ENCODE measurements at places on chromosomes 16 and 17.

DNA sequence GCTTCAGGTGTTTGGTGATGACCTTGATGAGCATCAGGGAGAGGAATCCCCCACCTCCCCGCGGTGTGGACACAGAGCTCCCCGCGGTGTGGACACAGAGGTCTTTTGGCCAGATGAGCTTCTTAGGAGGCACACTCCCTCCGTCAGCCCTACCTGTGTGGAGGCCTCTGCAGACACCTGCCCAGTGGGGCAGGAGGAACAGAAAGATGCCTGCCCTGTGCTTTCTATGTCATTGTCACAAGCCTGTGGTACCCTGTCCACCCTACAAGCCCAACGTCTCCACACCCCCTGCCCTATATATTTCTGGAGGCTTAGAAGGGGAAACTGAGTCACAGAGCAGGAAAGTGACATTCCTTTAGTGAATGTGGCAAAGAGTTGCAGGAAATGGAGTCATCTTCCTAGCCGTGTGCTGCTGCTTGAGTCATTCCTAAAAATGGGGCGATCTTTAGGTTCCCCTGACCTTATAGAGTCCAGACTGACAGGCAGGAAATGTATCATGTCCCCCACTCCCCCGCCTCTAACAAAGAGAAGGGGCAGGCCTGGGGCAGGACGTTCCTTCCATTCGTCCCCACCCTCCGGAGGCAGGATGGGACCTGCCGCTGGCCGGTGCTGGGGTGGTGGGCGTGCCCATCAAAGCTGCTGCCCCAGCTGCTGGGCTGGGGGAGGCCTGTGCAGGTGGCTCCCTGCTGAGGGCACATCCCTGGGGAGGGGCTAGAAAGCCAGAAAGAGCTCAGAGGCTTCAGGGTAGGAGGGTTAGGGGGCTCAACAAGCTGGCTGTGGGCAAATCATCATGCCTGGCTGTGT lies 1.0 kb upstream of the C16orf74 start:
- no peak for DNase-seq

DNA sequence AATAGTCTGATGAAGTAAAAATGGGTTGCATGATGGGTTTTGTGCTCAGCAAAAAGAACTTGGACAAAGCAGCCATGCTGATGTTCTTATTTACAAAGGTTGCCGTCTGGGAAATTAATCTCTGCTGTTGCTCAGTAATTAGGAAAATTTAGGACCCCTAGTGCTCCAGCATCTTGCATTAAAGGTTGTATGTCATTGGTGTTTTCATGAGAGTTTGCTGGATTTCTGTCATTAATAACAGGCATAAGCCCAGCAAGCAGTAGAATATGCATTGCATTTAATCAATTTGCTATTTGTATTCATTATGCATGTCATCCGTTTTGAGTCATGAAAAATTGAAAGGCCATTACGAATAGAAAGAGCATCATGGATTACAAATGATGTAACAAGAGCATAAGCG lies 45.3 kb upstream of the C16orf78 start:
- no peak for DNase-seq

DNA sequence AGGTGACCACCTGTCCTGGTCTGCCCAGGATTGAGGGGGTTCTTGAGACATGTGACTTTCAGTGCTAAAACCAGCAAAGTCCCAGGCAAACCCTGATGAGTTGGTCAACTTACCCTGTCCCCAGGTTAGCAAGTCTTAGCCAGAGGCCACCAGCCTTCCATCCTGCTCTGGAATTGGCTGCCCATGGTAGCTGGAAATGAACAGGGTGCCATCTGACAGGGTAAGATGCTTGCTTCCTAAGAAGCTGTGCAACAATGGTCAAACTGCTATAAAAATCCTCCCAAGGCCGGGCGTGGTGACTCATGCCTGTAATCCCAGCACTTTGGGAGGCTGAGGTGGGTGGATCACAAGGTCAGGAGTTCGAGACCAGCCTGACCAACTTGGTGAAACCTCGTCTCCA lies 22.8 kb upstream of the MTMR4 start:
- DNase-seq = no peak

- no peak for DNase-seq
Measured at GRCh38 chr17:72358465-72358864, 237.6 kb downstream of the SOX9 start.

DNA sequence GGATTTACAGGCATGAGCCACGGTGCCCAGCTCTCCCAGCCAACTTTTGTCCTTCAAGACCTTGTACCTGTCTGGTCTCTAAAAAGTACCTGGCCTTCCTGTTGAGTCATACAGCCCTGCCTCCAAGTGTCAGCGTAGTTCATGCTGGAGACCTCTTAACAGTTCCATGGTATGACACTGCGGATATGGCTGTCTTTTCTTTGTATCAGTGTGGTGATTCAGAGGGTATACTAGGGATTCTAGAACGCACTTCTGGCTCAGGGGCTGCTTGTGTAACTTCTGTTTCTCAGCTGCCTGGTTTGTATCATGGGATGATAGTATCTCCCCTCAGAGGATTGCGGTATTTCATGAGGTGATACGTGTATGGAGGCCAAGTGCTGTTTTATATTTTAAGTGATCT lies 2.0 kb upstream of the TMEM11 start:
- no peak for DNase-seq

DNA sequence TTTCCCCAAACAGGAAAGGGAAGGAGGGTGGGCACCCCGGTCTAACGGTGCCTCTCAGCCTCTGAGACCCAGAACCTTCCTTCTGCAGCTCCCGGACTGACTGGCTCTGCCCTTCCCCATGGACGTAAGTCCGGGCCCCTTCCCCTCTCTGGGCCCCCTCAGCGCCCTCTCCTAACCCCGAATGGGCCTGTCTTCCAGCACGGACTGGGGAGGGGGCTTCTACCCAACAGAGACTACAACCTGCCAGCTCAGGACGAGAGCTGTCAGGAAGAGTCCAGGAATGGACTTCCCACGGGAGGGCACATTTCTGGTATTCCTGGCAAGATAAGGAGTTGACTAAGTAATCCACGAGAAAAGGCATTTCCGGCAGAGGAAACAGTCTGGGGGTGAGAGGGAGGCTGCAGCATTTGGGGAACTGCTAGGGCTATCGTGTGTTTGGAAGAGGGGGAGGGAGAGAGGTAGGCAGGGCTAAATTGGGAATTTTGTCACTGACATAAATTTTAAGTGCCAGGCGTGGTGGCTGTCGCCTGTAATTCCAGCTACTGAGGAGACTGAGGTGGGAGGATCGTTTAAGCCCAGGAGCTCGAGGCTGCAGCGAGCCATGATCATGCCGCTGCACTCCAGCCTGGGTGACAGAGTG lies 12.1 kb upstream of the ALDOA start:
- DNase-seq = no peak

DNA sequence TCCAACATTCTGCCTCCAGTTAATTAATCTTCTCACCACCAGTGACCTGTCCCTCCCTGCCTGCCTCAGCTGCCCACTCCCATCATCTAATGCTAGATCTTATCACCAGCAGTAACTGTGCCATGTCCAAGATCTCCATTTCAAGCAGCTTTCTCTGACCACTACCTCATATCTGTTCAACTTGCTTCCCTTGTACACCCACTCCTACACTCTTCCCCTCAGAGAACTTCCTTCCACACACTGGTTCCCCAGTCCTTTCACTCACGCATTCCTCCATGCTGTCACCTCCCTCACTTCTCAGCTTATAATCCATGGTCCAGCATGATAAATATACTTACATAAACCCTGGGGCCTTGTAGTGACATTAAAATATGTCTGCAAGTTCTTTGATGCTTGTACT lies 31.8 kb upstream of the DYNLL2 start:
- no peak for DNase-seq

DNA sequence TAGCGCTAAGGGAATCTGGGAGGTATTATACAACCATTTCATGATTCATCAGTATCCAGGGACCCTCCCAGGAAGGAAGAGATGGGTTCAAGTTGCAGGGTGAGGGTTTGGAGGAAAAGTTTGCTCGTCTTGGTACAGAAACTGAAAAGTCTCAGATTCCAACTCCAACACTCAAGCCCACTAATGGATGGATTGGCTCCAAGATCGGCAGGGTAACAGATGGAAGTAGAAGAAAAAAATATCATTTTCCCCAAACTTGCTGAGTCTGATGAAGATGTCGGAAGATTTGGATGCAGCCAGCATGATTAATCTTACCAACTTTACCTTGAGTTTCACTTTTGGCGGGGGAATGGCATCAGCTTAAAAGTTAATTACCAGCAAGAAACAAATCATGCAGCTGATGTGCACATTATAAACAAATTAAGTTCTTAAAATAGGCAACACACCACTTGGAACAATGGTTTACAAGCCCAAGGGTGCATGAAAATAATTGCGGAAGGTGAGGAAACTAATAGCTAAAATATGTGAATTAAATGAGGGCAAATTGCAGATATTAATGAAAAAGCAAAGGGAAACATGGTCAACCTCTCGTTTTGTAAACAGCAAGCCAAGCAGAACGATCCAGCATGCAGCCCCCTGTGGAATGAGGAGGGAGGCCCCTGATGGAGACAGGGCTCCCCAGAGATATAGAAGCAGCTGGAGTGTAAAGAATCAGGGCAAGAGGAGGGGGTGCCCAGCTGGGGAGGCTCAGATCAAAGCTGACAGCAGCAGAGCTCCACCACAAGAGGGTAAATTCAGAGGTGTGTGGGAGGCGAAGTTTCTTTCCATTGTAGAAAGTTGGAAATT lies 44.1 kb upstream of the GRIN2A start:
- no peak for DNase-seq

- DNase-seq = no peak
Measured at GRCh38 chr16:626787-627453, 3.9 kb upstream of the WFIKKN1 start.

- no peak for DNase-seq
Measured at GRCh38 chr17:80829166-80829813, 162.4 kb upstream of the CHMP6 start.

DNA sequence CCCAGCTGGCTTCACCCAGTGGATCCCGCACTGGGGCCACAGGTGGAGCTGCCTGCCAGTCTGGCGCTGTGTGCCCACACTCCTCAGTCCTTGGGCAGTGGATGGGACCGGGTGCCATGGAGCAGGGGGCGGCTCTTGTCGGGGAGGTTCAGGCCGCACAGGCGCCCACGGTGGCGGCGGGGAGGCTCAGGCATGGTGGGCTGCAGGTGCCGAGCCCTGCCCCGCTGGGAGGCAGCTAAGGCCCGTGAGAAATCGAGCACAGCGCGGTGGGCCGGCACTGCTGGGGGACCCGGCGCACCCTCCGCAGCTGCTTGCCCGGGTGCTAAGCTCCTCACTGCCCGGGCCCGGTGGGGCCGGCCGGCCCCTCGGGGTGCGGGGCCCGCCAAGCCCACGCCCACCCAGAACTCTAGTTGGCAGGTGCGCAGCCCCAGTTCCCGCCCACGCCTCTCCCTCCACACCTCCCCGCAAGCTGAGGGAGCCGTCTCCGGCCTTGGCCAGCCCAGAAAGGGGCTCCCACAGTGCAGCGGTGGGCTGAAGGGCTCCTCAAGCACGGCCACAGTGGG lies 26.6 kb downstream of the CCDC42 start:
- no peak for DNase-seq

GRCh38 chr16:29760567-29761279 lies 14.9 kb upstream of the C16orf54 start:
- no peak for DNase-seq

GRCh38 chr16:84464116-84464515 lies 40.3 kb downstream of the MEAK7 start:
- no peak for DNase-seq

DNA sequence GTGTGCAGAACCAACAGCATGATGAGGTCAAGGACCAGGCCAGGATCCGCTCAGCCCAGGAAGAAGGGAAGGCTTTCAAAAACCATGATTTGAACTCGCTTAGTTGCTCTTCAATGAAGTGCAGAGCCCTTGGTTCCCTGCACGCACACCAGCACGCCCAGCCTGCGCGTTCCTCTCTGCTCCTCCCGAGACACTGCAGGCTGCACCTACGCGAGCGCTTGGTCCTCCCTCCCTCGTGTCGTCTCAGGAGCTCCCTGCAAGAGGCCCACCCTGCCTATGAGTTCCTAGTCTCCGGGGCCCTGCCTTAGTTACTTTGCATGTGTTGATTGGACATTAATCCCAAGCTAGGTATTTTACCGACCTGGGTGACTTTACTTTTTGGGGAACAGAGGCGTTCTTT lies 132.9 kb upstream of the TNRC6C start:
- DNase-seq = no peak

DNA sequence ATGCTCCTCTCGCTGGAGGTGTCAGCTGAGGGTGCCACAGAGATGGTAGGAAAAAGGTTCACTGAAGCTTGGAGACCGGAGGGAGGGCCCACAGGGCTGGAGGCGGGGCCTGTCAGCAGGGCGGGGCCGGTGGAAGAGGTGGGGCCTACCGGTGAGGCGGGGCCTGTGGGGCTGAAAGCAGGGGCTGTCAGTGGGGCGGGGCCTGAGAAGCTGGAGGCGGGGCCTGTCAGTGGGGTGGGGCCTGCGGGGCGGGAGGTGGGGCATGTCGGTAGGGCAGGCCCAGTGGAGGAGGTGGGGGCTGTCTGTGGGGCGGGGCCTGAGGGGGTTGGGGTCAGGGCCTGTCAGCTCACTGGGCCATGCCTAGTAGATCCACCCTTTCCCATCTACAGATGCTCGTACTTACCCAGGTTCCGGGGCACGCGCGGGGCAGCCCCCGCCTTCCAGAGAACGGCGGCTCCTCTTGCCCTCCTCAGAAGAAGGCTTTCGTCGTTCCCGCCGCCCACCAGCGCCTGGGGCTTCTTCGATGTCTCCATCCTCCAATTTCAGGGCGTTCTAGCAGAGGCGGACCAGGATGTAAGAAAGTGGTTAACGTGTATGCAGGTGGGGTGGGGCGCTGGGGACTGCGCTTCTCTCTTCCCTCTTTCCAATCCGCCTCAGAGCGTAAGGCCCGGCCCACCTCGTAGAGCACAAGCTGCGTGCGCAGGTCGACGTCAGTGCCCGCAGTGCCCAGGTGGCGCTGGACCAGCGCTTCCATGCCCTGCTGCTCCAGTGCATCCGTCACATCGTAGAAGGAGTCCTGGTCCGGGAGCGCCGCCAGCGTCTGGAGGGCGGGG lies 9.8 kb downstream of the TMEM208 start:
- DNase-seq = peak; percentile 44

DNA sequence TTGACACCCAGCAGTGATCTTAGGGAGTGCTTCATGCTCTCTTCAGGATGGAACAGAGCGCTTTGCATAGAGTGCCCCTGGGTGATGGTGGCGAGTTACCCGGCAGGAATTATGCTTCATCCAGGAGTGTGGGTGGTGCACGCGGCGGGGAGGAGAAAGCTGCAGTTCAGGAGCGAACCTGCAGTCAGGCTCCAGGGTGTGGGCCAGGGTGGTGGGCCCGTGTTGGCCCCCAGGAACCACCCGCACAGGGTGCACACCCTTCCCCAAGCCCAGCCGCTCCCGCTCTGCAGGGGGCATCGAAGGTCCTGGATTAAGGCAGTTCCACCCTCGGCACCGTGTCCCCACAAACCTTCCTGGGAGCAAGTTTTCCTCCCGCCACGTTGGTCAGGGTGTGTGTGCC lies 3.9 kb downstream of the RAB40C start:
- no peak for DNase-seq

- DNase-seq = no peak
Measured at GRCh38 chr17:80838311-80839025, 153.2 kb upstream of the CHMP6 start.

DNA sequence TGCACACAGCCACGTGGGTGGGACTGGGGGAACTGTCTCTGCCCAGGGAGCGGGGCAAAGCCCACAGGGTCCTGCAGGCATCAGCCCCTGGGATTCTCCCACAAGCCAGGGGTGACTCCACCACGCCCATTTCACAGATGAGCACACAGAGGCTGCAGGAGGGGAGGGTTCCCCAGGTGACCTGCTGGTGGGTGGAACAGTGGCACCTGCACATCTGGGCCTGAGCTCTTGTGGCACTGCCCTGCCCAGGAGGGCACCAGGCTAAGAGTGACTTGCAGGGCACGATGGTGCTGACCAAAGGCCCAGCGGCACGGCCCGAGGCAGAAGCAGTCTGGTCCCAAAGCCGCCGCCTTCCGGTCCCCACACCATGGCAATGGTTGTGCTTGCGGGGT lies 23.9 kb downstream of the PIEZO1 start:
- no peak for DNase-seq

- no peak for DNase-seq
Measured at GRCh38 chr17:1461198-1461944, 5.3 kb upstream of the CRK start.
